ENCODE measurements at places on chromosomes 5 and 9.
A peak's percentile ranks its signal among the peaks of the same experiment; 100 is the strongest.

GRCh38 chr9:73091909-73092308 is 59.8 kb upstream of the ANXA1 start:
- no peak for DNase-seq

- no peak for DNase-seq
Observed at GRCh38 chr5:27241564-27242257, 203.3 kb upstream of the CDH9 start.

- DNase-seq: no peak
Observed at GRCh38 chr9:15763371-15763770, 210.5 kb downstream of the CCDC171 start.

DNA sequence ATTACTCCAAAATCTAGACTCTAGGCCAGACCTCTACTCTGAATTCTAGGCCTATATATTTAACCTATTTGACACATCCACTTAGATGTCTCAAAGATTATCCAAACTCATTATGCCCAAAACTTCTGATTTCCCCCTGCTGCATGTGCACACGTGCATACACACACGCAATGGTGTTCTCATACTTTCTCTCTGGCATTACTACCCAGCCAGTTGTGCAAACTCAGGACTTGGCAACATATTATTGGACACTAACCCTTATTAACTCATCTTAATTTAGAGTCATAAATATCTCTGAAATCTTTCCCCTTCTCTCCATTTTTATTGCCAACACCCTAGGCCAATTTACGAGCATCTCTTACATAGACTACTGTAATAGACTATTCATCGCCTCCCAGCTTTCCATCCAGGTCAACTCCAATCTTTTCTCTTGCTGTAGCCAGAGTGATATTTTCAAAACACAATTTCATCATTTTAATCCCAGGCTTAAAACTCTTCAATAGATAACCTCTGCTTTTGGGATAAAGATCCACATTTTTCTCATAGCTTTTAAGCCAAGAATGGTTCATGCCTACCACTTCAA is 141.2 kb upstream of the VLDLR start:
- no peak for DNase-seq

- no peak for DNase-seq
Observed at GRCh38 chr5:122179701-122180100, 50.4 kb downstream of the ZNF474 start.

DNA sequence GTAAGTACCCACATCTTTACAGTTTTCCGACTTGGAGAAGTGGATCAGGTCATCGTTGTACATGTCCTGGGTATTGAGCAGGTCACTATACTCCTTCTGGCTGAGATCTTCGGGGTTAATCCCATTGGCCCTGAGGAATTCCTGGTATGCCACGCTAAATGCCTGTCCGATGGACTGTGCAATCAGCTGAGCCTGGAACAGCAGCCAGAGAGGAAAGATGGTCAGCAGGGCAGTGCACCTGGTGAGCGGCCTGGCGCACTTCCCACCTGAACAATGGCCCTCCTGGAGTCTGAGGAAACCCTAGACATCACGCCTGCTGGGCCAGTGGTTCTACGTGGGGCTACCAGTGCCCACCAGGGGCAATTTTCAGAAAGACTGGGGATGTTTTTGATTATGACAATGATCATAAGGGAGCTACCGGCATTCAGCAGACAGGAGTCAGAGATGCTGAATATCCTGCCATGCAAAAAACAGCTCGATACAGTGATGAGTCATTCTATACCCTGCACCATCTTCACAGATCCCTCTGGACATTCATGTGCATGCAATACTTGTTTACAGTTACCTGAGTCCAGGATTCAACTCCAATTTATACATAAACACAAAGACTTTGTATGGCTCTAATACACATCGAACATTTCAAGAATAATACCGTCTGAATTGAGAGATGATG is 127.2 kb downstream of the ENTREP1 start:
- no peak for DNase-seq

GRCh38 chr9:68999393-69000105 is 14.4 kb downstream of the PRKACG start:
- peak; percentile 87 for DNase-seq

DNA sequence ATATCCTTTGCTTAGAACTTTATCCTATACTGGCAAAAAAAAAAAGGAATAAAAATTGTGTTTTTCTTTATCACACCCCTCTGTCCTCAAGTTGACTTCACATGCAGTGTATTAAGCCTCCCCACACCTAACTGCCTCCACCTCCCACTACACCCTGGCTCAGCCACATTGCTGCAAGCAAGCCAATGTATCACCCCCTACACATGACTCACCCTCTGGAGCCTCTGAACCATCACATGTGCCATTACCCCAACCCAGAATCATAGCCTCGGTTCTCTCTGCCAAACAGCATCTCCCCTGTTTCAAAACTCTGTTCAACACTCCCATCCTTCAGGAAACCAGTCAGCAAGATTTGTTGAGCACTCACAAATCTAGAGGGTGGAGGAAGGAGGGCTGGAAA is 209.0 kb downstream of the CWC27 start:
- no peak for DNase-seq

DNA sequence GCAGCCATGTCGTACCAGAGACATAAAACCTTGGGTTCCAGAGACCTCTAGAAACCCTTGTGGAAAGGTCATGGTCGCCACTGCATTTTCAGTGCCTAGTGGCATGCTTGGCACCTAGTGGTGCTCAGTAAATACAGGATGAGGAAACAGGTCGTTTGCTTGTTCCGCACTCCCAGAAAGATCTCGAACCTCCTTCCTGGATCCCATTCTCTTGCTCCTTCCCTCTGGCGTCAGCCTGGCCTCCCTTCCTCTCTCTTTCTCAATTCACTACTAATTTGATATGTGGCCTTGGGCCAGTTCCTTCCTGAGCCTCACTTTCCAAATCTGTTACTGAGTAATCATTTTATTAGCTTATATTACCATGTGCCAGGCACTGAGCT is 4.4 kb downstream of the NDST1 start:
- DNase-seq: no peak

DNA sequence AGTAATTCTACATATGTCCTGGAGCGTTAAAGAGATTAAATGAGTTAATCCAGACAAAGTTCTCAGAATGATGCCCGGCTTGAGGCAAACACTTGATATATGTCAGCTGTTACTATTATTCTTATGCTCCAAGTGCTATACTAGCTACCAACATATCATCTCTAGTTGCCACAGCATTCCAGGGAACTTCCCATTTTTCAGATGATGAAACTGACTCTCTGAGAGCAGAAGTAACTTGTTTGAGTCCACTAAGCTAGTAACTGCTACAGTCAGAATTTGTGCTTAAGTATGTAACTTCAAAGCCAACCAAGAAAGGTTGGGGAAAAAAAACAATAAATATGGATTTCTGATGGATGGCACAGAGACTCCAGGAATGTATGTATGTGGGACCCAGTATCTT is 98.1 kb downstream of the CDK5RAP2 start:
- peak; percentile 85 for DNase-seq

GRCh38 chr9:34741628-34742027 is 31.7 kb upstream of the CCL21 start:
- DNase-seq: peak; percentile 64

- DNase-seq: no peak
Observed at GRCh38 chr9:129889122-129889940, 54.1 kb downstream of the USP20 start.

GRCh38 chr5:137091472-137091871 is 407.7 kb downstream of the SPOCK1 start:
- DNase-seq: no peak

- no peak for DNase-seq
Observed at GRCh38 chr5:109964136-109964535, 274.4 kb downstream of the MAN2A1 start.

GRCh38 chr5:136011414-136012001 is 17.3 kb upstream of the TGFBI start:
- no peak for DNase-seq

DNA sequence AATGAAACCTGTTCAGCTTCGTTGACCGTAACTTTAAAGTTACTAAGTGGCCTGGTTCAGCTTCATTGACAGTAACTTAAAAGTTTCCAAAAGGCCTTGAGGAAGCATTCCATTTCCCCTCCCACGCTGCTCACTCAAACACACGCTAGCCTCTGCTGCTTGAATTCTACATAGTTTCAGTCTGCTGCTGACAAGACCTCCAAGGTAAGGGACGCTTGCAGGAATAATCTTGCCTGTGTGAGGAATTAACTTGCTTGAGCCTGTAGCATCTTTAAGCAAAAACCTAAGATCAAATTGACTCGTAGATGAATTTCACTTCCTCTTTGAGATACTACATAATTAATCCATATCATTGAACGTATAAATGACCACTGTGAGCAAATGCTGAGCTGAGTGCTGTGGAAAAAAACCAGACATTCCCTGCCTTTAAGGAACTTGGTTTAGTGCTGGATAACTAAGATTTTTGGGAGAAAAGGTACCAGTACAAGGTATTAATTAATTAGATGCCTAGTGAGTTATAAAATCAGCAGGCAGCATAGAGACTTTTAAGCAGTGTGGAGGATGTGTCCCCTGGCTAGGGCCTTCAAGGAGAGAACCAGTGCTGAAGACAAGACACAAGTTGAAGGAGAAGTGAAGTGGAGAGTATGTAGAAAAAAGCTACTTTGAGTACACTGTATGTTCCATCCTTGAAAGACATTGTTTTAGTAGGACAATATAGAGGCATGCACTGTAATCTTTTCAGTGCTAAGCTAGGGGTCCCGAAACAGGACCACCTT is 39.2 kb downstream of the GRAMD2B start:
- no peak for DNase-seq

GRCh38 chr9:110752766-110753165 is 84.2 kb downstream of the MUSK start:
- no peak for DNase-seq

- no peak for DNase-seq
Observed at GRCh38 chr9:272251-273213, 57.9 kb downstream of the DOCK8 start.

DNA sequence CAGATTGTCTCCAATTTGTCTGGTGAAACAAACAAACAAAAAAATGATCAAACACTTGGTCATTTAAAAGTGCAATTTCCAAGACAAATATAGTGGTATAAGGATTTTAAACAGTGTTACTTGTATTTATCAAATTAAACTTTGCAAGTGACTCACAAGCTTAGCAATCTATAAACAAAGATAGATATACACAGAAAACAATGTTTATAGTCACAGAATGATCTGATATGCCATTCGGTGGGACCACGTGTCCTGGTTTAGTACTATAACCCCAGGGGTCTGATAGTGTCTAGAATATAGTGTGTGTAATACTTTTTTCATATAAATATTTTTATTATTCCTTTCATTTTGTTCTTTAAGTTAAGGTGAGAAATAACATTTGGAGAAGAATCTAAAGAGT is 91.3 kb downstream of the DPYSL3 start:
- DNase-seq: no peak

DNA sequence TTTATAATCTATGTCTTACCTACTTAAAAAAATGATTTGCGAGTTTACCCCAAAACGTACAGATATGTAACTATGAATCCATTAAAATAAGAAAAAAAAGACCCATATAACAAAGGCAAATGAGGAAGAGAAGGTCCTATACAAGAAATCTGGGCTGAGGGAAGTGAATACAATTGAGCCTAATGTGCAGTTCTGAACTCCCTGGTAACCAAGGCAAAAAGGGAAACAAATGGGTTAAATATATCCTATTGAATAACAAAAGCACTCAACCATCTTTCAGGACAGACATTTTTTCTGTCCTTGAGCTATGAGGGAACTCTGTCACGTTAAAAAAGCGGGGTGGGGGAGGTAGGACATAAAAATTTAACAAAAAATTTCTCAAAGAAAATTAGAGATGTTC is 78.6 kb downstream of the PTPN3 start:
- no peak for DNase-seq

DNA sequence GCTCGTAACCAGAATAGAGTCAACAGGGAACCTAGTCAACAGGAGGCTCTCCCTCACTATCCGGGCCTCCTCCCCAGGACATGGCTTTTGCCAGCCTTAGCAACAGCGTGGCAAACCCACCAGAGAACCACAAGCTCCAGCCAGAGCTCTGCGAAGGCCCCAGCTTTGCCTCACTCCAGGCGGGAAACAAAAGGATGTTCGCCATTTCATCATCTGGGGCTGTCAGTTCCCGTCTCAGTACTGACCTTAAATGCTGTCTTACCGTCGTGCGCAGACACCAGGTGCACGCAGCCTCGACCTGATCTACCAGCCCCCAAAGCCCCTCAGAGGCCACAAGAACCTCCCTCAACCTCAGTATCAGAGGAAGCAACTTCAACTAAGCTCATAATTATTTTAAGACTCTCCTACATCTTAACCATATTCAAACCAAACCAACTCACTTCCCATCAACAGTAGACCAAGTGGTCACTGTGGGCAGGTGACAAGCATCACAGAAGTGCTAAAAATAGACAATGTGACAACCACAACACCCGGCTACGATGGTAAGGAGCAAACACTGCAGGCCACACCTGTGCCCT is 71.4 kb downstream of the SEMA4D start:
- DNase-seq: no peak

DNA sequence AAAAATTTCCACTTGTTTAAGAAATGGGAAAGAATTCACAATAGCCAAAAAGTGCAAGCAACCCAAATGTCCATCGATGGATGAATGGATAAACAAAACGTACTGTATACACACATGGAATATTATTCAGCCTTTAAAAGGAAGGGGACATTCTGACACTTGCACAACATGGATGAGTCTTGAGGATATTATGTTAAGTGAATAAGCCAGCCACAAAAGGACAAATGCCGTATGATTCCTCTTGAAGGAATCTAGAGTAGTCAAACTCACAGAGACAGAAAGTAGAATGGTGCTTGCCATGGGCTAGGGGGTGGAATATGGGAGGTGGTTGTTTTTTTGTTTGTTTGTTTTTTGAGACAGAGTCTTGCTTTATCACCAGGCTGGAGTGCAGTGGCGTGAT is 3.8 kb upstream of the ATP6V0E1 start:
- no peak for DNase-seq

DNA sequence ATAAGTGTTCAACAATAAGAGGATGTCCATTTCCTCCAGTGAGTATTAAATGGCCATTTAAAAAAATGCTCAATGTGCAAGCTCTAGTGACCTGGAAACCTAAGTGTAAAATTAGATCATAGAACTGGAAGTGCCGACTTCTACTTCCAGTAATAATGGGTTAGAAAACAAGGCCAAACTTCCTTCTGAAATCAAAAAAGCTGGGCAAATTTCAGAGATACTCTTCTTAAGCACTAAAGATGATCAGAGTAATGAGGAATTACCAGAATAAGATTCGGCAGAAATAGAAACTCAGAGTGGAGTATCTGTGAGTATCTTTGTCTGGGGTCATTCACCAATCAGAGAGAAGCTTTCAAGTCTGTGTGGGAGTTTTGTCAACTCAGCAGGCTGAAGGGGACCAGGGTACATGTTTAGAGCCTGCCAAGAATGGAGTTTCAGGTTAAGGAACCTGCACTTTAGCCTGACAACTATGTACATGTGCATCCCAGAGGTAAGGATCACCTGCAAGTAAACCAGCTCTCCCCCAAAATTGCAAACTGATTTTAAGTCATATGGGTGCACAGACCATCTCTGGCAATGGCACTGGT is 17.1 kb downstream of the FCN2 start:
- no peak for DNase-seq

DNA sequence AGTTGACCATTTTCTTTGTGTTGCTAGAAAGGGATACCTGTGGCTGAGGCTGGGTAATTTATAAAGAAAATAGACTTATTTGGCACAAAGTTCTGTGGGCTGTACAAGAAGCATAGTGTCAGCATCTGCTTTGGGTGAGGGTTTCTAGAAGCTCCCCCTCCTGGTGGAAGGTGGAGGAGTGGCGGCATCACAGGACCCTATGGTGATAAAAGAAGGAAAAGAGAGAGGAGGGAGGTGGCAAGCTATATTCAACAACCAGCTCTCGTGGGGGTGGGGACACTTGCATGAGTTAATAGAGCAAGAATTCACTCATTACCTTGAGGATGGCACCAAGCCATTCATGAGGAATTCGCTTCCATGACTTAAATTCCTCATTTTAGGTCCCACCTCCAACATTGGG is 2041.4 kb upstream of the CDH9 start:
- DNase-seq: no peak
